ENCODE measurements at places on chromosomes 6 and 20.

DNA sequence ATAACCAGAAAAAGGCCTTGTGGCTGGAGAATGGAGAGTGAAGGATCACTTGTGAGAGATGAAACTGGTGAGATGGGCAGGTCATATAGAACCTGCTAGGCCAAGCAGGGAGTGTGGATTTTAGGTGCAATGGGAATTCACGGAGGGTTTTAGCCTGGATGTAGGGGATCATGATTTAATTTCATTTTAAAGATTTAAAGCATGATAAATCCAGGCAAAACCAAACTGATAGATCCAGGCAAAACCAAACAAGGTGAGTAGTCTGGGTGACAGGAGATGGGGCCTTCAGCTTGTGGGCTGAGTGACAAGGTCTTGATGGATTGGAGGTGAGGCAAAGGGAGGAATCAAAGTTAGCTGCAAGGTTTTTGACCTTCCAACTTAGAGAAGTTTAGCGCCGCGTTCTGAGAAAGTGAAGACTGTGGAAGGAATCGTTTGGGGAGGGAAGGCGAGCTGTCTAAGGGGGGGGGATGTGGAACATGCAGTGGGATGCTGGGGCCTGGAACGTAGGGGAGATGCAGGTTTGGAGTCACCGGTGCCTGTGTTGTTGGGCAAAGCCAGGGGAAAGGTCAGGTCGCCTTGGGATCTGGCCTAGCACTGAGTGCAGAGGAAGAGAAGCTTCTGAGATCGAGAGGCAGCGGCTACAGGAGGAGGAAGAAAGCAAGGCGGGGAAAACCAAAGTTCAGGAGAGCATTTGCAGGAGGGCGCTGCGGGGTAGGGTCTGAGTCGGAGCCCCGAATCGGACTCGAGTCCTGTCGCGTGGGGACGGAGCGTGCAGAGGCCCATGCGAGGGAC lies 1.3 kb upstream of the PLCG1 start:
- peak overlapping the region; percentile 96 for H3K27ac ChIP-seq
- H3K4me3 ChIP-seq, result peak overlapping the region; percentile 81
- H3K36me3 ChIP-seq, result no peaks in the 10 kb centered on the region

- peaks cover 23% of the 10 kb centered on the region for H3K4me1 ChIP-seq
- H3K4me3 ChIP-seq, result no peak overlapping the region
- DNase-seq, result no peak
- no peaks in the 10 kb centered on the region for H3K27me3 ChIP-seq
Measured at GRCh38 chr20:45927071-45927878, 7.2 kb upstream of the PCIF1 start.

GRCh38 chr6:133568970-133569889 lies 319.7 kb upstream of the TCF21 start:
- H3K36me3 ChIP-seq, result no peaks in the 10 kb centered on the region
- peak overlapping the region; percentile 54 for H3K27ac ChIP-seq
- DNase-seq, result peak; percentile 74
- peak overlapping the region; percentile 35 for H3K4me3 ChIP-seq
- no peaks in the 10 kb centered on the region for H3K4me1 ChIP-seq
- H3K27me3 ChIP-seq, result no peaks in the 10 kb centered on the region

GRCh38 chr6:136007345-136007744 lies 155.8 kb downstream of the PDE7B start:
- H3K4me1 ChIP-seq, result peaks cover 11% of the 10 kb centered on the region
- no peaks in the 10 kb centered on the region for H3K36me3 ChIP-seq
- H3K4me3 ChIP-seq, result no peak overlapping the region

- H3K27me3 ChIP-seq, result no peaks in the 10 kb centered on the region
- DNase-seq, result no peak
- H3K27ac ChIP-seq, result no peak overlapping the region
- H3K4me3 ChIP-seq, result no peak overlapping the region
Measured at GRCh38 chr6:24818346-24818745, 19.6 kb upstream of the ARMH2 start.

DNA sequence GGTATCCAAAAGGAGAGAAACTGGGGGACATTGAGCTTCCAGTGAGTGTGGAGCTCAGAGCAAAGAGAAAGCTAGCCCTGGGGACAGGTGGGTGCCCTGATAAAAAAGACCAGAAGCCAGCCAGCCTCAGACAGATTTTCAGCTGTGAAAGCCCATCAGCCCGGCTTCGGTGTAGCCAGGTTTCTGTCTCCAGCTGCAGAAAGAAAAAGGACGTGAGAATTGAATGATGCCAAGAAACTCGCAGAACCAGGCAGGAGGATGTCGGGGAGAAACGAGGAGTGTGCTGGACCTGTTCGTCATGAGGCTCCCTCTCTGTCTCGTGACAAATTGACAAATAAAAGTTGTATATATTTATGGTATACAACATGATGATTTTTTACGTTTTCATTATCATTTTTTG lies 63.3 kb downstream of the CDH4 start:
- H3K27me3 ChIP-seq, result no peaks in the 10 kb centered on the region
- H3K4me3 ChIP-seq, result no peak overlapping the region
- no peak overlapping the region for H3K27ac ChIP-seq
- H3K36me3 ChIP-seq, result no peaks in the 10 kb centered on the region

GRCh38 chr6:54262499-54262898 lies 45.7 kb upstream of the TINAG start:
- no peaks in the 10 kb centered on the region for H3K4me1 ChIP-seq
- H3K4me3 ChIP-seq, result no peak overlapping the region
- H3K36me3 ChIP-seq, result no peaks in the 10 kb centered on the region
- no peaks in the 10 kb centered on the region for H3K27me3 ChIP-seq
- no peak for DNase-seq
